ENCODE measurements at places on chromosomes 4 and X. TPM values are rescaled to one million over a fixed set of nuclear protein-coding genes. Genes with fewer than 3 reads are reported as not detected.

- DNase-seq: no peak
Observed at GRCh38 chrX:105816517-105816916, 5.8 kb upstream of the NRK start.

DNA sequence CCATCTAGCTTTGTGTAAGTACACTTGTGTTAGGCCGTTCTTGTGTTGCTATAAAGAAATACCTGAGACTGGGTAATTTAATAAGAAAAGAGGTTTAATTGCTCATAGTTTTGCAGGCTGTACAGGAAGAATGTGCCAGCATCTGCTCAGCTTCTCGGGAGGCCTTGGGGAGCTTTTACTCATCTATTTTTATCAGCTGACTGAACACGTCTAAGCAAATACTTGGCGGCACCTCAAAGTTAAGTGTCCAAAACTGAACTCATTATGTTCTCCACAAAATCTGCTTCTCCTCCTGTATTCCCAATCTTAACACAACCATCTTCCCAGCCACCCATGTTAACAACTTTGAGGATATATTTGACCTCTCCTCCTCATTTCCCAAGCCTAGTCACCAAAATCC lies 42.4 kb upstream of the GATB start:
- no peak for DNase-seq

Gene POU3F4
- not detected for total RNA-seq

DNA sequence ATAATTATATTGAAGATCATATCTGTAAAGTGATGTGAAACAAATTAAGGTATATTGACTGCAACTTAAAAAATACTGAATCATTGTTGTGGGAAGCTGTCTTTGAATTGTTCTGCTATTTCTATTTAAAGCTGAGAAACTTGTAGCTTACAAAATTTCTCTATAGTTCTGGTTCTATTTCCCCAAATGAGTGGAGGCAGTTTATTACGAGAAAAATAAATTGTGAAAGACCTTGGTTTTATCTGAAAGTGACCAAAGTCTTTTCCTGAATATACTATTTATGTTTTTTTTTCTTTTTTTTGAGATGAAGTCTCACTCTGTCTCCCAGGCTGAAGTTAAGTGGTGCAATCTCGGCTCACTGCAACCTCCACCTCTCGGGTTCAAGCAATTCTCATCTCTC lies 165.4 kb downstream of the SH3BGRL start:
- DNase-seq: no peak

Gene PDZD4
- total RNA-seq: 0.63 TPM

- no peak for DNase-seq
Observed at GRCh38 chrX:56221101-56221500, 11.1 kb upstream of the KLF8 start.

DNA sequence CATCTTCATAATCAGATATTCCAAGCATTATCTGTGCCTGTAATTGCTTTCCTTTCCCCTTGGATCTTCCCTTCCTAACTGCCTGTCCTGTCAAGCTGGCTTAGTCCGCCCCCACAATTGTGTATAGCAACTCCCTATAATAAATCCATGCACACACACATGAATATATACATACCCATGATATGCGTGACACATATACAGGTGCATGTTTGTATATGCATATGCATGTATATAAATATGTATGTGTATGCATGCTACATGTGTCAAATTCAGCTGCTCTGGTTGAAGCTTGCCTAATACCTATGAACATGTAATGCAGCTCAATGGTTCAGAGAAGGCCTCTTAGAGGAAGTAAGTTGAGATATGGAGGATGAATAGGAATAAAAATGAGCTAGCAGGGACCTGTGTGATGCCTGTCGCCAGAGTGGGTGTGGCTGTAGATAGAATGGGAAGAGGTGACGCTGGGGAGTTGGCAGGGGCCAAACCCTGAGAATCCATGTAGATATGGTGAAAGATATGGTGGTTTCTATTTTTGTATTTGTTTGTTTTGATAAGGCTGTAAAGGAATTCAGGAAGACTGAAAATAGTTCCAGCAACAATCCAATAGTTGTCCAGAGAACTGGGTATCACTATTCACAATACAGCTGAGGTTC lies 595.0 kb upstream of the BOD1L1 start:
- DNase-seq: no peak

DNA sequence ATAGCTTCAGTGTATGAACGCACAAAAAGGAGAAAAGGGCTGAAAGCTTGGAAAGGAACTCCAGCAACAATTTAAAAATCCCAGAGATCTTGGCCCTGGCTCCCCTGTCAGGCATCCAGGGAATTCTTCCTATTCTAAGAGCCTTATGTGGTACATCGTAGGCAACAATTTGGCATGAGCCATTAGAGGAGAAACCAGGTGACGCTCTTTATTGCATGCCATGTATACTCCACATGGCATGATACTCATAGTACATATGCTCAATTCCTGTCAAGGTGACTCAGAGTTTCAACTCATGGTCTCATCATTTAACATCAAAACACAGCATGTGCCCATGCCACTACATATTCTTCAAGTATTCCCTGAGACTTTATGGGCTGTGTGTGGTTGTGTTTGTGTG lies 191.3 kb downstream of the OR13H1 start:
- DNase-seq: no peak

GRCh38 chr4:119244832-119245231 lies 32.3 kb downstream of the USP53 start:
- no peak for DNase-seq

Gene GPC3
- not detected for total RNA-seq

DNA sequence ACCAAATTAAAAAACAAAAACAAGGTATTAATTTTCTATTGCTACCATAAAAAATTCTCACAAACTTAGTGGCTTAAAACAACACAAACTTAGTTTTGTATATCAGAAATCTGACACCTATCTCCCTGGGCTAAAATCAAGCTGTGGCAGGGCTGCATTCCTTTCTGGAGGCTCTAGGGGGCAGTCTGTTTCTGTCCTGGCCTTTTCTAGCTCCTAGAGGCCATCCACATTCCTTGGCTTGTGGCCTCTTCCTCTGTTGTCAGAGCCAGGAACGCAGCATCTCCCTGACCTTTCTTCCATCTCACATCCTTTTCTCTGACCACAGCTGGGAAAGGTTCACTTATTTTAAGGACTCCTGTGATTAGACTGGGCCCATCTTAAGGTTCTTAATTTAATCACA lies 38.9 kb upstream of the TLR2 start:
- DNase-seq: no peak

- DNase-seq: no peak
Observed at GRCh38 chr4:41379230-41379629, 122.5 kb downstream of the UCHL1 start.

DNA sequence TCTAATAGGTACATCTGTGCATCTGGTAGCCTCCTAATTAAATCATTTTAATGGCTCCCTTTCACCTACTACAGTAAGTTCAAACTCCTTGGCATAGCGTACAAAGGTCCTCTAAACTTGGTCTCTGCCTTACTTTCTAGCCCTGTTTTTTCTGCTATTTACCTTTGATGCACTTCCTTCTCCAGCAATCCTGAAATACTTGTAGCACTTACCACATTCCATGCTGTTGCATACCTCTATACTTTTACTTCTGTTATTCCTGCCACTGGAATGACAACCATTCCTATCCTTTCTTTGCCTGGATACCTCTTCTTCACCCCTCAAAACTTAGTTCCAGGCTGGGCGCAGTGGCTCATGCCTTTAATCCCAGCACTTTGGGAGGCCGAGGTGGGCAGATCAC lies 56.6 kb upstream of the LHFPL1 start:
- no peak for DNase-seq

DNA sequence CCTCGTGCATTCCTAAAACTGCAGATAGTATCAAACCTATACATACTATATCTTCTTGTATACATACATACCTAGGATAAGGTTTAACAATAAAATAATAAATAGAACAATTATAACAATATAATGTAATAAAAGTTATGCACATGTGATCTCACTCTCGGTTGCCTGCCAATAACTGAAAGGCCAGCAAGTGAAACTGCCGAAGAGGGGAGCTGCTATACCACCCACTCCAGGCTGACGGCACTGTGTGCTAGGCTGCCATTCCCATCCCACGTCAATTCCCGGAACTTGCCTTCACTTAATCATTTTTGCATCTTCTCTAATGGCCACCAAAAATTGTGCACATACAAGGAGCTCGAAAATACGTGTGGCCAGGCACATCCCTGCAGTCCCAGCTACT lies 451.1 kb upstream of the FAT1 start:
- DNase-seq: no peak

DNA sequence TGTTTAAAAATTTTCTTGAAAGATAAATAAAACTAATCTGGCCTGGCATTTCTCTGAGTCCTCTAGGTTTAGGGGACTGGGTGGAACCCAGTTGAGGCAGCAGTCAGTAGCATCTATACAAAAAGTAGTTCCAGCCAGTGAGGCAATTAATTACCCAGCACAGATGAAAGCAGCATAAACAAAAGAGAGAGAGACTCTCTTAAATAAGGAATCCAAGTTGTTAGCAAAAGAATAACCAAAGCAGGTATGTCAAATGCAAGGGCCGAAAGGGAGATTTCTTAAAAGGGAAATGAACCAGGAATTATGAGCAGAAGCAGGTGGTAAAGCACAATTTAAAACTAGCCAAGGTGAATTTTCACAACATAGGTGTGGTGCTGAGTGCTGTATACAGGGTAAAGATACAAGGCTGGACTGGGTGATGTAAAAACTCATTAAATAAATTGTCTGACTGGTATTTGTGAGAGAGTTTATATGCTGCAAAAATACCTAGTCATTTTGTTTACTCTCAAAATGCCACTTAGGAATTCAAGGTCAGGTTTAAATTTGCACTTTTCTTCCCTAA lies 94.6 kb upstream of the GALNT7 start:
- DNase-seq: no peak

- DNase-seq: peak; percentile 6
Observed at GRCh38 chrX:13522811-13523210, 46.6 kb upstream of the EGFL6 start.

Gene ATP8A1
- 5.3 TPM for total RNA-seq

DNA sequence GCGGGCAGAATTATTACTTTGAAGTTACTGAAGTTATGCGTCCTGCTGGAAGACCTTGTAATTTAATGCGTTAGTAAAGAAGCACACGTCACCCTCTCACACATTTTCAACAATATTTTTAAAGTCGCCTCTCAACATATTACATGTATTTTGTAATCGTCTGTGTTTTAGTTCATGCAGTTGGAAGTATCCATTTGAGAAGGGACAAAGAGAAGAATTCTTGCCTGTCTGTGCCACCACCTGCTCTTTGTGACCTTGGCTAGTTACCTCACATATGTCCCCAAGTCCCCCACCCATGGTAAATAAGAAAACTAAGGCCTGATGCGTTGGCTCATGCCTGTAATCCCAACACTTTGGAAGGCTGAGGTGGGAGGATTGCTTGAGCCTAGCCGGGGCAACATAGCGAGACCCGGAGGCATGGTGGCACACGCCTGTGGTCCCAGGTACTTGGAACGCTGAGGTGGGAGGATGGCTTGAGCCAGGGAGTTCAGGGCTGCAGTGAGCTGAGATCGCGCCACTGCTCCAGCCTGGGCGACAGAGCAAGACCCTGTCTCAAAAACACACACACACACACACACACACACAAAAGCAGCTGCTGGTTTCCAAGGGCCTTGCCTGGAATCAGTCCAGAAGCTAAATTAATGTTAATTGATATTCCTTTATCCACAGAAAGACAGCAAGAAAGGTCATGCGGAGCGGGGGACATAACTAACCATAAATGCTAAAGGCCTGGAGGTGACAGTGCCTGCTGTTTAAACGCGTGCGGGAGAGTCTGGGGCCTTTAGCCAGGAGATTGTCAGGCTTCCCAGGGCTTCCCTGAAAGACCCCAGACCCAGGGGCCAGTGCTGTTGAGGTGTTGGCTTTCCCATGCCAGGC lies 811 bp downstream of the TMEM187 start:
- DNase-seq: no peak

- no peak for DNase-seq
Observed at GRCh38 chr4:37754410-37755185, 68.4 kb upstream of the RELL1 start.

- DNase-seq: peak; percentile 58
Observed at GRCh38 chr4:141534985-141535384, 101.4 kb upstream of the IL15 start.

DNA sequence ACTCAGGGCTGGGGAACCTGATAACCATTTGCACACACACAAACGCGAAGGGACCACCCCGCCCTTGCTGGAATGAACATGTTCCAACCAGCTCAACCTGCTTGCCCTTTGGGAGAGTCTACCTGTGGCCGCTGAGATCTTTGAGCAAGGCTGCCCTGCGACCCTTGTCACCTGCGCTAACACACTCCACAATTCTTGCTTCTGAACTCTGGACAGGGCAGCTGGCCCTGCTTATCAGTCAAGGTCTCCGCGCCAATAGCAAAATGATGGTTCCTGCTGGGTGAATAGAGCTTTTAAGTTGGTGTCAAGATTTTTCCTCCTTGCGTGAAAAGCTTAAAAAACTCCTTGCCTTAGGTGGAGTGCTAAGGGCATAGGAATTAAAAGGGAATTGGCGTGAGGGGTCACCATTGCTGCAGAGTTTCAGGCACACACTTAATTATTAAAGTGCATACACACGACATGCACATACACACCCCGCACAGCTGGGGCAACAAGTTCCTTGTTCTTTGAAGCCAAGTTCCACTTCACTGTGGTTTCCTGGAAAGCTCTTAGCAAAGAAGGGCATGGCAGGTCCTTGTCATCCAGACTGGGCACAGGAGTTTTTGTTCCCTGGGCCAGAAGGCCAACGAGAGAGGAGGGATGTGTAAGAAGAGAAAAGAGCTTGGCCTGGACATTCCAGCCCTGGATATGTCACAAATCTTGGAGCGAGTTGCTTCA lies 207.7 kb downstream of the STIM2 start:
- no peak for DNase-seq

Gene WNK3
- total RNA-seq: 0.06 TPM

- DNase-seq: no peak
Observed at GRCh38 chr4:7041801-7042502, 1.2 kb upstream of the TADA2B start.

DNA sequence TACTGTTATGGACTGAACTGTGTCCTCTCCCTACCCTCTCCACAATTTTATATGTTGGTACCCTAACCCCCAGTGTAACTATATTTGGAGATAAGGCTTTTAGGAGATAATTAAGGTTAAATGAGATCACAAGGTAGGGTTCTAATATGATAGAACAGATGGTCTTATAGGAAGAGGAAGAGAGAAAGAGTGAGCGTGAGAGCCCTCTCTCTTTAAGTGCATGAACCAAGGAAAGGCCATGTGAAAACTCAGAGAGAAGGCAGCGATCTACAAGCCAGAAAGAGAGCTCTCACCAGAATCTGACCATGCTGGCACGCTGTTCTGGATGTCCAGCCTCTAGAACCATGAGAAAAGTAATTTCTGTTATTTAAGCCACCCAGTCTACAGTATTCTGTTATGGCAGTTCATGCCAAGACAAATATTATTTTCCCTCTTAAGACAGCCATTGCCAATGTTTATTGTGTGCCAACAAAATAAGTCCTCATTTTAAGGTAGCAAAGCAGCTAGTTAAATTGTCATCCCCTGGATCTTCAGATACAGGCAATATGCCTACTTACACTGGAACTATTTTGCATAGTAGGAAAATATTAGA lies 336.2 kb downstream of the MID1IP1 start:
- DNase-seq: no peak

- DNase-seq: no peak
Observed at GRCh38 chr4:101252721-101253120, 94.6 kb downstream of the PPP3CA start.

- no peak for DNase-seq
Observed at GRCh38 chr4:53912766-53913497, 151.5 kb downstream of the CHIC2 start.

GRCh38 chr4:100796332-100796731 lies 278.5 kb upstream of the EMCN start:
- DNase-seq: no peak

All from PC-3 (cell line).